ENCODE measurements at places on chromosomes 7 and 10.
A peak's percentile ranks its signal among the peaks of the same experiment; 100 is the strongest.

- no peak for DNase-seq
Observed at GRCh38 chr10:81101062-81101461, 563.4 kb downstream of the SH2D4B start.

DNA sequence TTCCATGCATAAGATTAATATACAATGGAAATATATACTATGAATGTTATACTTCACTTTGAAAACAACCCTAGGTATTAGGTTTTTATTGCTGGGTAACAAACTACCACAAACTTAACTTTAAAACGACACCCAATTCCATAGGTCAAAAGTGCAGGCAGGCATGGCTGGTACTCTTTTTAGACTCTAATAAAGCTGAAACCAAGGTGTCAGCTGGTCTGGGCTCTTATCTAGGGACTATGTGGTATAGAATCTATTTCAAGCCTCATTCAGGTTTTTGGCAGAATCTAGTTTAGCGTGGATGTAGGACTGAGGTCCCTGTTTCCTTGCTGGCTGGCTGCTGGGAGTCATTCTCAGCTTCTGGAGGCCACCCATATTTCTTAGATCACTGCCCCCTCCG, 65.0 kb upstream of the TMEM168 start:
- no peak for DNase-seq

DNA sequence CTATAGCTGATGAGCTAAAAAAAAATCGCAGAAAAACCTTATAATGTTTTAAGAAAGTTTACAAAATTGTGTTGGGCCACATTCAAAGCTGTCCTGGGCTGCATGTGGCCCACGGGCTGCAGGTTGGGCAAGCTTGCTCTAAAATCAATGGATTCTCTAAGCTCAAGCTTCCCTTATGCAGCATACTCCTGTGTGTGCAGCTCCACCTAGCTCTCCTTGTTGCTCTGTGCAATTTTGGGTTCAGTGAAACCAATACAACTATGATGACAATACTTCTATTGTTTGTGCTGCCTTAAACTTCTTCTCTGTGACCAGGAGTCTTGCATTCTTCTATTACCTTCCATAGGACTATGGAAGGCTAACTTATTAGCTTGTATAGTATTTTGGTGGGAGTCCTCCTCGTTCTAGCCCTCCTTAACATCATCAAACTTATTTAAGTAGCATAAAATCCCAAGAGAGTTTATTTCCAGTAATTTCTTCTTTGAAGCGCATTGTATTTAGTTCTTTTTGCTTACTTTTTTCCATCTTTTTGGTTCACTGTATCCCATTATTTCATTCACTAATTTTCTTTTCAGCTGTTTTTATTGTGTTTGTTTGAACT, 170.9 kb upstream of the SMIM30 start:
- DNase-seq: peak; percentile 70

- DNase-seq: no peak
Observed at GRCh38 chr7:3265388-3265787, 35.7 kb upstream of the SDK1 start.

DNA sequence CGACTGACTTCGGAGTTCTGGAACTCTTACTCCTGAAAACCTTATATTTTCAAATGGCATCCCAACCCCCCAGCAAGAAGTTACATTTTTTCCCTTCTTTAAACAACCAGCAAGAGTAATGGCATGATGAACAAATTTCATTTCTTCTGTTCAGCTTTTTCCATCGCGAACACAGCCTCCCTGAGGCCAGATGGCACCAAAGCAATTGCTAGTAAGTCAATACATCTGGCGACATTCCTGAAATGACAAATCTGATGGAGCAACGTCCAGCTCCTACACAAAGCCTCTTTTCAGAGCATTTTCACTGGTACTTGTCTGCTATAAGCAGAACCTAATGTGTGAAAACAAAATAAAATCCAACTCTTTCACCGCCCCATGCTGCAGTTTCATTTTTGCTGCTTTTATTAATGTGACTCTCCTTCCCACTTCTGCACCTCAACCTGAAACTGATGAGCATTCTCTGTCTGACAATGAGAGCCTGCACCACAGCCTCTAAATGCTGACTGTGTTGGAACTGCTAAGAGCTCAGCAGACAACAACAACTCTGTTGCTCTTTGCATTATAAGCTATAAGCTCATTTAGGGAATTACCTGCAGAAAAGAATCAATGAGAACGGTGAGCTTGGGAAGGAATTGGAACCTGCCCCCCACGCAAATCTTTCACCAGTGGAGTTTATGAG, 229.8 kb downstream of the FGFR2 start:
- DNase-seq: no peak

DNA sequence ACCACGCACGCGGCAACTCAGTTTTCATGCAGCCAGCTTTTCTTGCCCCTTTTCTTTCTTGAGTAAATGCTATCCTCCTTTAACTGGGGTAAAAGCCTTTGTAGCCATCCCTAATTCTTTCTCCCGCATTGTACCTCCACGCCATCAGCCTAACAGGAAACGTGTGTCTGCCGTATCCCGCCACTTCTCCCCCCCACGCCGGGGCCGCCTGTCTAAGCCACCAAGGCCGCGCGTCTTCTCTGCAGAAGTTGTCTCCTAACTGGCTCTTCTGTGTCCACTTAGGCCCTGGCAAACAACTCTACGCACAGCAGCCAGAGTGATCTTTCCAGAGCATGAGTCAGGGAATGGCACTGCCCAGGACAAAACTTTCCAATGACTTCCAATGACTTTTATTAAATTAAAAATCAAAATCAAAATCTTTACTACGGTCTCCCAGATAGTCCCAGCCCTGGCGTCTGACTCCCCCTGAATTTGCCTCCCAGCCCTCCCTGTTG, 74.6 kb downstream of the XRCC2 start:
- DNase-seq: no peak

DNA sequence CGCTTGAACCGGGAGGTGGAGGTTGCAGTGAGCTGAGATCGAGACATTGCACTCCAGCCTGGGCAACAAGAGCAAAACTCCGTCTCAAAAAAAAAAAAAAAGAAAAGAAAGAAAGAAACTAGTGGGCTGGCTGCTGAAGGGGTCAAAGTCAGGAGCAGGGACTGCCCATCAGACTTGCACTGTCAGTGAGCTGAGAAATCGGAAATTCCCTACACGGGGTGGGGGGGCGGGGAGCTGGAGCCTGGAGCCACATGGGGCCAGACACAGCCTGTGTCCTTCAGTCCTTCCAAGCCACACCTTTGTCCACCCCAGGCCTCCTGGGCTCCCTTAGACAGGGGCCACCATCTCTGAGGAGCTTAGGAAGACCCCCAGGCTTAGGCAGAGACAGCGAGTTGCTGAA, 34.5 kb downstream of the SRRM3 start:
- DNase-seq: no peak

DNA sequence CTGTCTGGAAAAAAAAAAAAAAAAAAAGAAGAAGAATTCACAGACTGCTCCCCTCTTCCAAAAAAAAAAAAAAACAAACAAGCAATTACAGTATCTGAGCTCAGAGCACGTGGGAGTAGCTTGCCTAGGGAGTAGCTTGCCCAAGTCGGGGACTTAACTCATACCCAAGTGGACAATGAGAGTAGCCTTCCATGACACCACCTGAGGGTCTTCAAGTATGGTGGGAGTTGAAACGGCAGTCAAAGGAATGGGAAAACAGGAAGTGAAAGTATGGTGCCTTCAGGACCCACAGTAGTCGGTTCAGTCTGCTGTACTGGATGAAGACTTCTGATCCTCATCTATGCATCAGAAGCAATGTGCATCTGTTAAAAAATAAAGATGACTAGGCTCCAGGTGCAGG, 10.6 kb downstream of the VOPP1 start:
- no peak for DNase-seq

DNA sequence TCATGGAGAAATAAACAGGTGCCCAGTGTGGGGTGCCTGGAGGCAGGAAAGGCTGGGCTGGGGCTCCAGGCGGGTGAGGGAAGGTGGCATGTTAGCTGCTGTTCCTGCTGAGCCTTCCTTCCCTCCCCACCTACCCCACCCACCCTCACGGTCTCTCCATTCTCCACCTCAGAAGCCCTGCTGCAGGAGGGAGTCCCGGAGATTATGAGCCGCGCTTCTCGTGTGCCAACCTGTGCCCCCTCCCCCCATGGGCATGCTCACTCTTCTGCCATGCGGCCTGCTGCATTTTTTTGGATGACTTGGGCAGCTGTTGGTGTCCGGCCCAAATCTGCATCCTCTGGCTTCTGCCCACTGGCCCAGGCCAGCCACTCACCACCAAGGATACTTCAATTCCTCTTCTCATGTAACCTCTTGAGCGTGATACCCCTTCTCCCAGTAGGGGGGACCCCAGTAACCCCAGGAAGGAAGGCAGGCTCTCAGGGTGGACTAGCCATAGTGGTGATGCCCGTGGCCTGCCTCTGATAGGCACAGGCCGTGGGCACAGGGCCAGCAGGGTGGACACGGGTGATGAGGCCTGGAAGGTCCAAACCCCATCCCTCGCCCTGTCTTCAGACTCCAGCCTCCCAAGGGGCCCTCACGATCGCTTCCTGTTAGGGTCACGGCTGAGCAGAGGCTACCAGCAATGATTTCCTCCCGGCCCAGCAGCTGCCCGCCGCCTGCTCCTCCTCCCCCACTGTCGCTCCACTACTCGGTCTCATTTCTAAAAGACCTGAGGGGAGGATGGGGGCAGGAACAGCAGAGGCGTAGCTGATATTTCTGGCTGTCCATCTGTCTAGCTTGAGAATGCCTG, 27.8 kb downstream of the UNC5B start:
- DNase-seq: no peak

- DNase-seq: no peak
Observed at GRCh38 chr10:132489704-132490534, 47.7 kb upstream of the INPP5A start.

GRCh38 chr10:11831520-11831951, 8.4 kb downstream of the PROSER2 start:
- no peak for DNase-seq

- DNase-seq: no peak
Observed at GRCh38 chr7:15752377-15752776, 65.9 kb upstream of the MEOX2 start.

GRCh38 chr7:22601812-22602565, 102.0 kb upstream of the STEAP1B start:
- DNase-seq: peak; percentile 84

DNA sequence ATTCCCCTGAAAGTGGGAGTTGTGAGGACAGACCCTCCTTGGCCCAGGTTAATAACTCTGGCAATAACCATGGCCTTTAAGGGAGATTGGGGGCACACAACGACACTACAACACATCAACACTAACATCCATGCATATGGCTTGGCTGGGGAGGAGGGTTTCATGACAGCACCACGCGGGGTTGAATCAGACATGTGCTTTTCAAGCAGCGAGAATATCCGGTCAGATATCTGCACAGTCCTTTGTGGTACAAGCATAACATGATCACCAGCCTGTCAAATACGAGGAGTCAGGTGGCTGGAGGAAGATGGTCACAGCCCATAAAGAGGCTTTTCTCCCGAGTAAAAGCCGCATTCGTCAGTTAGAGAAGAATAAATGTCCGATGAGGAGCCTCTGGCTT, 13.1 kb upstream of the KLRG2 start:
- no peak for DNase-seq

DNA sequence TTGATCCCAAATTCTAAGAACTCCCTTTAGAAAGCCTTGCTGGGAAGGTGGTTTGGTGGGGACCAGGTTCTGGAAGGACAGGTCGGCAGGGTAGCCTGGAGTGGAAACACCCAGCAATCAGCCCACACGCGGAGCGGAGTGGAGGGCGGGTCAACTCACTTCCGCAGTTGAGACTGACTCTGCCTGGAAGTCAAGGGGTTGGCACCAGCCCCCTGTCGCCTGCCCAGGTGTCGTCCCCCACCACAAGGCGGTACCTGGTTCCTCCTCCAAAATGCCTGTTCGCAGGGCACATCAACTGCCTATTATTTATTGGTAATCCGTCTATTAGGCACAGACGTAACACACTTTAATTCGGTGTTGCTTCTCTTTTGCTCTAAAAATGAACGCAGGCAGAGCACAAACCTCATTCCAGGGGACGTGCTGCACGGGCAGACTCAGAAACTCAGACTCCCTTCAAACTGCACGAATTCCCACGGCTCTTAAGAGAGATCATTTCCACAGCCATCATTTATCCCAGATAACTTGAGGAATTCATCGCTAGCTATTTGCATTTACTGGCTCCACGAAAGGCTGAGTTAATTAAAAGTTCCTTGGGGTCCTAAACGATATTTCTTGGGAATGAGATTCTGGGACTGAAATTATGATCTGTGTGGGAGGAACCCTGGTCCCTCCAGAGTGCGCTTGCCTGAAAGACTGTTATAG, 248.2 kb upstream of the PPP2R2D start:
- no peak for DNase-seq

DNA sequence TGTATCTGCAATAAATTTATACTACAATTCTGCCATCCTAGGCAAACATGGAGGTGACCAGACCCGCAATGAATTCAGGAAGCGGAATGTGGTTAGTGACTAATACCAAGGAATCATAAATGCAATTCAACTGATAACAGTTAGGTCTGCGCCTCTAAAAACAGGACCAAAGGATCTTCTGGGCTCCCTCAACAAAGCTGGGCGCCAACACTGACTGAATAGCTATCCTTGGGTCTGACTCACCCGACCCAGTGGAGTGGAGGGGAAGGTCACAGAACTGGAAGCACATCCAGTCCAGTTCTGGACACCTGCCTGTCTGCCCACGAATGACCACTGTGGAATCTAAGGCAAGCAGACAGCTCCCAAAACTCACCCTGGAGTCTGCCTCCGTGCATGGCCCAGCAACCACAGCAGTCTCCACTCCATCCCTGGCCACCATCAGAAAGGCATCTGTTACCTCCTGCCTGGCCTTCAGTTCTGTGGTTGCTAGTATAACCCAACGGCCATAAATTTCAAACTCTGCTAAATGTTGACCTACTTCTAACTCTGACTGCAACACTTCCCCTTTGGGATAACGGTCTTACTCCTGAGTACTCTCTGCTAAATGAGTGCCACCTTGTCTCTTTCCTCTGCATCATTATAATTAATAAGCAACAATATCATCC, 43.0 kb upstream of the DLX6 start:
- DNase-seq: no peak

- no peak for DNase-seq
Observed at GRCh38 chr10:17100586-17100985, 29.0 kb downstream of the CUBN start.

- DNase-seq: peak; percentile 32
Observed at GRCh38 chr10:120948889-120949608, 97.9 kb downstream of the WDR11 start.

GRCh38 chr10:62562101-62562500, 187.9 kb downstream of the ZNF365 start:
- DNase-seq: no peak
